NCI-H526 treated with DMSO at 0.1 percent for 48 hours (cell line): ENCODE measurements at places on chromosomes 7 and 10.

- no peak for DNase-seq
Measured at GRCh38 chr7:46969303-46970130, 612.4 kb downstream of the TNS3 start.

GRCh38 chr7:112481833-112482670 is 1.3 kb downstream of the LSMEM1 start:
- DNase-seq: peak; percentile 28

GRCh38 chr10:36221101-36221500 is 579.0 kb upstream of the FZD8 start:
- DNase-seq: no peak

GRCh38 chr10:47285381-47286115 is 14.4 kb upstream of the GDF10 start:
- no peak for DNase-seq

- no peak for DNase-seq
Measured at GRCh38 chr10:45463244-45464116, 89.5 kb downstream of the ALOX5 start.

GRCh38 chr10:31697271-31698180 is 231.1 kb downstream of the ARHGAP12 start:
- no peak for DNase-seq

DNA sequence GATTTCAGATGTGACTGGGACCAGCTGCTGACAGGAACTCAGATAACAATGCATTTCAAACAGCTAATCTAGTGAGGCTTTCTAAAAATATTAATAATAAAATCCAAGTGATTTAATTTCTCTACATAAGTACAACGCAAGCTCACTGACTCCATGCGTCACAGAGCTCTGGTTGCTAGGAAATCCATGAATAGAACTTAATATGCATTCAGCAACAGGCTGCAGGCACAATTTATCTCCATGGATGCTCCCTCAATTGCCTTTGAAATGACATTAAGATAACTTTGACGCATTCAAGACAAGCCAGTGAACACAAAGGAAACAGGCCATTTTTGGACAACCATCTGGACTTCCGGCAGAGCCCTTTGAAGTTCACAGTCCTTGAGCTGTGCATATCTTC is 118.7 kb upstream of the COL1A2 start:
- DNase-seq: no peak

GRCh38 chr10:19701427-19702052 is 114.7 kb upstream of the PLXDC2 start:
- DNase-seq: no peak
